ENCODE measurements at places on chromosomes 2 and 18.

DNA sequence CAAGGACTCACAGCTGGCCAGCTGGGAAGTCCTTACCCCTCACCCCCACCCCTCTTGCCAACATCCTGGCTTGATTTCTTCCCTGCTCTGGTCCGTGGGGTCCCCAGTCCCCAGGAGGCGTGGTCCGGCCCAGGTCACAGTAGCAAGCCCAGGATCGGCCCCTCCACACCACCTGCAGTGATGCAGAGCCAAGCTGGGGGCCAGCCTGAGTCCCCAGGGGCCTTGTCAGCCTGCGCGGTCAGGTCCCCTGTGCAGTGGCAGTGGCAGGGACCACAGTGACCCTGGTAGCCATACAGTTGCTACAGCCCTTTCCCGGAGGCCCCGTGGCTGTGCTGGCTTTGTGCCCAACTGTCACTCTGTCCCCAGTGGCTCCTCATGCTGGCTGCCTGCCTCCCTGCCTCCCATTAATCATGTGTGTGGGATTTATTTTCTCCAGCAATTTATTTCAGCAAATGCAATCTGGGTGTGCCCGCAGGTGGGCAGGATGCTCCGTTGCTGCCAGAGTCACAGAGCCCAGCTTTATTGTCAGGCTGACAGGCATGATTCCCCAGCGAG, 8.8 kb upstream of the PRSS56 start:
- H3K27me3 ChIP-seq, result peaks cover 2% of the 10 kb centered on the region
- H3K4me1 ChIP-seq, result no peaks in the 10 kb centered on the region

DNA sequence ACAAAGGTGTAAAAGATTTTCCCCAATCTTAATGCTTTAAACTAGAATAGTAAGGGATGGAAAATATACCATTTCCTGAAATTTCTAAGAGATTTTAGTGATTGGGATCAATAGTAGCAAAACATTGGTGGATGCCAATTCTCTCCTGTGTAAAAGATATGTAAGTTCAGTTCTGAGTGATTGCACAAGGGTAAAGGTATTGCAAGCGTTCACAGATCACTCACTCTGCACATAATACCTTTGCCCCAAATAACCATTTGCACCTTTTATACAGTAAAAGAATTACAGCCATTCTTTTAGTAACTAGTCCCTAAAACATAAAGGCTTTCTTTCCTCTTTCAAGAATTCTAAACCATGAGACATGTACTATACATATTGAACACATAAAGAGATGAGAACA, 13.0 kb upstream of the ZCCHC2 start:
- H3K27me3 ChIP-seq, result no peaks in the 10 kb centered on the region
- H3K27ac ChIP-seq, result no peak overlapping the region
- H3K36me3 ChIP-seq, result no peaks in the 10 kb centered on the region
- DNase-seq, result no peak
- H3K4me3 ChIP-seq, result no peak overlapping the region

DNA sequence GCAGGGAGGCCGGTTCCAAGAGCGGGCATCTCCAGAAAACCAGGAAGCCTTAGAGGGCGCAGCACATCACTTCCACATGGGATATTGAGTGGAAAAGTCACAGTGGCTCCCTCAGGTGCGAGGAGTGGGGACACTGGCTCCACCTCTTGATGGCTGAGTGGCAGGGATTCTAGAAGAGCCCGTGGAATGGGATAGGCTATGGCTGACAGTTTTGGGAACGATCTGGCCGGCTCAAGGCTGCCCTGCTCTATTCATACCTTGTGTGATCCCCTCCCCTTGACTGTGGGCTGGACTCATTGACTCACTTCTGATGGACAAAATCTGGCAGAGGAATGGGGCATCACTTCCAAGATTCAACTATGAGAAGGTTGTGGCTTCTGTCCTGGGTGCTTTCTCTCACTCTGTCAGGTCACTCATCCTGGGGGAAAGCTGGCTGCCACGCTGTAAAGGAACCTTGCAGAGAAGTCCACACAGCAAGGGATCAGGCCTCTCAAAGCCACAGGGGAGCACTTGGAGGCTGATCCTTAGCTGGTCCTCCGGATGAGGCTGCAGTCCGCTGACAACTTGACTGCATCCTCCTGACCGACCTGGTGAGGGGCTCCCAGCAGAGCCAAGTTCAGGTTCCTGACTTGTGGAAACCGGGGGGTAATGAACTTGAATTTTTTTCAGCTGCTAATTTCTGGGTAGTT, 46.7 kb upstream of the HS6ST1 start:
- H3K27ac ChIP-seq, result no peak overlapping the region
- no peaks in the 10 kb centered on the region for H3K36me3 ChIP-seq
- no peak for DNase-seq
- H3K4me1 ChIP-seq, result no peaks in the 10 kb centered on the region
- H3K27me3 ChIP-seq, result no peaks in the 10 kb centered on the region
- H3K4me3 ChIP-seq, result no peak overlapping the region

GRCh38 chr2:60554074-60554645, 706 bp upstream of the BCL11A start:
- peak; percentile 85 for DNase-seq
- peaks cover 15% of the 10 kb centered on the region for H3K4me1 ChIP-seq
- H3K27ac ChIP-seq, result peak overlapping the region; percentile 88
- H3K27me3 ChIP-seq, result no peaks in the 10 kb centered on the region
- peak overlapping the region; percentile 82 for H3K4me3 ChIP-seq
- no peaks in the 10 kb centered on the region for H3K36me3 ChIP-seq

GRCh38 chr2:74267068-74267467, 68.7 kb downstream of the MTHFD2 start:
- no peak overlapping the region for H3K4me3 ChIP-seq
- no peak overlapping the region for H3K27ac ChIP-seq
- peaks cover 3% of the 10 kb centered on the region for H3K36me3 ChIP-seq
- no peak for DNase-seq
- no peaks in the 10 kb centered on the region for H3K4me1 ChIP-seq

- H3K27ac ChIP-seq, result no peak overlapping the region
- peaks cover 8% of the 10 kb centered on the region for H3K4me1 ChIP-seq
- no peaks in the 10 kb centered on the region for H3K27me3 ChIP-seq
- no peak for DNase-seq
- H3K36me3 ChIP-seq, result no peaks in the 10 kb centered on the region
Observed at GRCh38 chr2:32058130-32058529, 5.2 kb upstream of the SPAST start.

- H3K36me3 ChIP-seq, result no peaks in the 10 kb centered on the region
- no peak overlapping the region for H3K4me3 ChIP-seq
- no peak overlapping the region for H3K27ac ChIP-seq
- no peaks in the 10 kb centered on the region for H3K4me1 ChIP-seq
- no peak for DNase-seq
Observed at GRCh38 chr2:111111101-111111755, 9.5 kb upstream of the BCL2L11 start.

DNA sequence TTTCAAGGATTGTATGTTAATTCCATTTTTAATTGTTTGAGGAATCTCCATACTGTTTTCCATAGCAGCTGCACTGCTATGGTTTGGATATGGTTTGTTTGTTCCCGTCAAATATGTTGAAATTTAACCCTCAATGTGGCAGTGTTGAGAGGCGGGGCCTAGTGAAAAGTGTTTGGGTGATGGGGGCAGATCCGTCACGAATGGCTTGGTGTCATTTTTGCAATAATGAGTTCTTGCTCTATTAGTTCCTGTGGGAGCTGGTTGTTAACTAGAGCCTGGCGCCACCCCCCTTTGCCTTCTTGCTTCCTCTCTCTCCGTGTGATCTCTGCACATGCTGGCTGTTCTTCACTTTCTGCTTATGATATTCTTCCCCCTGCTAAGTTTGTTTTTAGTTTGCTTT, 71.4 kb upstream of the LDLRAD4 start:
- no peaks in the 10 kb centered on the region for H3K36me3 ChIP-seq
- H3K27me3 ChIP-seq, result no peaks in the 10 kb centered on the region
- H3K27ac ChIP-seq, result no peak overlapping the region
- H3K4me1 ChIP-seq, result no peaks in the 10 kb centered on the region
- peak; percentile 32 for DNase-seq
- H3K4me3 ChIP-seq, result no peak overlapping the region

DNA sequence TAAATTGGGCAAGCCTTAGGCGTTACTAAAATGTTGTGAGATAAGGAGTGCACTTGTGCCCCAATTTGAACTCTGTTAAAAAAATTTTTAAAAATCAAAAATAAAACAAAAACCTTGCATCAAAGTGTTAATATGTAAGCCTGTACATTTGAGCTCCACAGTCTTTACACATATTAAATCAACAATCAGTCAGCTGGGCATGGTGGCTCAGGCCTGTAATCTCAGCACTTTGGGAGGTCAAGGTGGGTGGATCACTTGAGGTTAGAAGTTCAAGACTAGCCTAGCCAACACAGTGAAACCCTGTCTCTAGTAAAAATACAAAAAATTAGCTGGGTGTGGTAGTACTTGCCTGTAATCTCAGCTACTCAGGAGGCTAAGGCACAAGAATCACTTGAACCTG, 16.3 kb downstream of the TMEM17 start:
- DNase-seq, result no peak
- H3K4me3 ChIP-seq, result no peak overlapping the region
- H3K27ac ChIP-seq, result no peak overlapping the region
- H3K4me1 ChIP-seq, result no peaks in the 10 kb centered on the region

GRCh38 chr18:73220663-73221062, 352.9 kb upstream of the NETO1 start:
- H3K36me3 ChIP-seq, result no peaks in the 10 kb centered on the region
- H3K27me3 ChIP-seq, result no peaks in the 10 kb centered on the region
- no peak overlapping the region for H3K4me3 ChIP-seq

DNA sequence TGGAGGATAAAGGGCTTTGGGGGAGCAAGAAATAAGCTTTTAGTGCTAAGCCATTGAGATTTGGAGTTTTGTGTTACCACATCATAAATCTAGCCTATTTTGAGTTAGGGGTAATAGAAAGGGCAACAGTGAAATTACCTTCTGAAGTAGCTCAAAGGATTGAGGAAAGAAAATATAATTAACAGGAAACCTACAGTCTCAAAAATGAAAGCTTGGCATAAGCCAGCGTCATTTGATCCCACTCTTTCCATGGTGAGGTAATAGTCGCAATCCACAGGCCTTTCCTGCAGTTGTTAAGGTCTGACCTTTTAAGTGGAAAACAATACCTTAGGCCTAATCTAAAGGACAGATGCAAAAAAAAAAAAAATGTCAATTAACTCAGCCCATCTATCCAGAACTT, 182.7 kb downstream of the UXS1 start:
- no peak for DNase-seq
- H3K4me1 ChIP-seq, result no peaks in the 10 kb centered on the region
- no peaks in the 10 kb centered on the region for H3K36me3 ChIP-seq

GRCh38 chr2:153488072-153488471, 9.5 kb upstream of the RPRM start:
- no peaks in the 10 kb centered on the region for H3K36me3 ChIP-seq
- H3K27me3 ChIP-seq, result peaks cover 2% of the 10 kb centered on the region
- H3K27ac ChIP-seq, result no peak overlapping the region
- peak overlapping the region; percentile 27 for H3K4me3 ChIP-seq
- DNase-seq, result no peak

GRCh38 chr2:113755035-113755834, 1.2 kb downstream of the SLC35F5 start:
- peak; percentile 34 for DNase-seq
- H3K4me3 ChIP-seq, result peak overlapping the region; percentile 64
- H3K4me1 ChIP-seq, result peaks cover 19% of the 10 kb centered on the region
- peak overlapping the region; percentile 72 for H3K27ac ChIP-seq

DNA sequence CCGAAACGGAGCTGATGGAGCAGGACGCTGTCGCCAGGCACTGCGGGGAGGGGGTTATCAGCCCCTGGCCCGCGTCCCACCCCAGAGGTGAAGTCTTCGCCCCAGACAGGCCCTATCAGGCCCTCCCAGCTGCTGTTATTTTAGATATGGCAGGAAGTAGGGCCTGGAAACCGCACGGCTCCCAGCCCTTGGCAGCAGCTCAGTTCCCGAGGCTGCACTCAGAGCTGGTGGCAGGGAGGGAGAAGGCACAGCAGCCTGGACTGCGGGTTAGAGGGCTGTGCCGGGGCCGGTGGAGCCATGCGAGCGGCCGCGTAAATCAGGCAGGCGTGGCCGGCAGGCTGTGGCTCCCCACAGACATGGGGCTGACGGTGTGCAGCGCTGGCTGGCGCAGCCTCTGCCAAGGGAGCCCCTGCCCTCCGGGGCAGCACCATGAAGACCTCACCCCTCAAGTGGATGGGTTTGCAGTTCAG, 111.4 kb downstream of the NFATC1 start:
- peak overlapping the region; percentile 70 for H3K27ac ChIP-seq
- peaks cover 71% of the 10 kb centered on the region for H3K4me1 ChIP-seq
- no peaks in the 10 kb centered on the region for H3K36me3 ChIP-seq
- DNase-seq, result peak; percentile 98
- H3K4me3 ChIP-seq, result peak overlapping the region; percentile 62

- H3K4me3 ChIP-seq, result no peak overlapping the region
- peaks cover 2% of the 10 kb centered on the region for H3K36me3 ChIP-seq
- no peak for DNase-seq
- H3K4me1 ChIP-seq, result peaks cover 12% of the 10 kb centered on the region
- no peak overlapping the region for H3K27ac ChIP-seq
Observed at GRCh38 chr2:195582188-195582587, 74.8 kb upstream of the SLC39A10 start.

DNA sequence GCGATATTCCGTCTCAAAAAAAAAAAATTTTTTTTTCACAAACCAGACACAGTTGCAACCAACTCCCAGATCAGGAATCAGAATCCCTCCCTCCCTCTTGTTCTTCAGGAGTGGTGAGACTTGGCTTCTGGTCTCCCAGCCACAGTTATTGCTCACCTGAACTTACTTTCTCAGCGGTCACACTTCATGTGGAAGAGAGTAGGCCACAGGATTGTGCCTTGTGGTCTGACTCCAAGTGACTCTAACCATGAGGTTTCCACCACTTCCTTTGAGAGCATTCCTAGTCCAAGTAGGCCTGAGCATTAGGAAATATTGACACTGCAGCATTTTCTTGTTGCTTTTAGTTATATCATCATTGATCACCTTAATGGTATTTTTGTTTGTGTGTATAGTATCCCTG, 12.1 kb downstream of the FMNL2 start:
- H3K4me1 ChIP-seq, result no peaks in the 10 kb centered on the region
- H3K27me3 ChIP-seq, result no peaks in the 10 kb centered on the region
- no peak for DNase-seq
- no peaks in the 10 kb centered on the region for H3K36me3 ChIP-seq

- no peaks in the 10 kb centered on the region for H3K27me3 ChIP-seq
- no peak overlapping the region for H3K4me3 ChIP-seq
- DNase-seq, result no peak
- no peaks in the 10 kb centered on the region for H3K4me1 ChIP-seq
- no peaks in the 10 kb centered on the region for H3K36me3 ChIP-seq
Observed at GRCh38 chr18:23924813-23925212, 89.7 kb upstream of the TTC39C start.

- no peak overlapping the region for H3K27ac ChIP-seq
- H3K27me3 ChIP-seq, result no peaks in the 10 kb centered on the region
- H3K36me3 ChIP-seq, result no peaks in the 10 kb centered on the region
- no peak overlapping the region for H3K4me3 ChIP-seq
Observed at GRCh38 chr2:85503851-85504777, 34.9 kb upstream of the MAT2A start.

DNA sequence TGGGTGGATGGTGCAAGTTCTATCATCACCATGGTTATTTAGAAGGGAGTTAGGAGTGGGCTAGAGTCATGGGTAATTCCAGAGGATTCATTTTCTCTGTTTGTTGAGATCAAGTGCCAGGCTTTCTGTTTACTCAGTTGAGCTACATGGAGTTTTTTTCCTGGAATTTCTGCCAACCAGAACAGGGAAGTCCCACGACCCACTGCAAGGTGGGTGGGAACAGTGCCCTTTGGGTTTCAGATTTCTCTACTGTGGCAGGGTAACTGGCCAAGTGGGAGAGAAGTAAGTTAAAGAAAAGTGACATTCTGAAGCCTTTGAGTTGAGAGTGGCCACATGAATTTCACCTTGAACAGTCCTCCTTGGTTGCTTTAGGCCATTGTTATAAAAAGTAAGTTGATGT, 138.9 kb downstream of the SLC39A10 start:
- H3K4me3 ChIP-seq, result no peak overlapping the region
- no peaks in the 10 kb centered on the region for H3K4me1 ChIP-seq
- H3K36me3 ChIP-seq, result no peaks in the 10 kb centered on the region
- no peak for DNase-seq
- H3K27me3 ChIP-seq, result no peaks in the 10 kb centered on the region
